ENCODE measurements at places on chromosomes 12 and 14. TPM values are rescaled to one million over a fixed set of nuclear protein-coding genes. Genes with fewer than 3 reads are reported as not detected.
A peak's percentile ranks its signal among the peaks of the same experiment; 100 is the strongest.

KRT73 gene
- total RNA-seq = 0.52 TPM

FGF6 gene
- total RNA-seq = not detected

SLC24A4 gene
- 1.6 TPM for total RNA-seq

LBHD2 gene
- total RNA-seq = not detected

RPL10L gene
- not detected for total RNA-seq

DNA sequence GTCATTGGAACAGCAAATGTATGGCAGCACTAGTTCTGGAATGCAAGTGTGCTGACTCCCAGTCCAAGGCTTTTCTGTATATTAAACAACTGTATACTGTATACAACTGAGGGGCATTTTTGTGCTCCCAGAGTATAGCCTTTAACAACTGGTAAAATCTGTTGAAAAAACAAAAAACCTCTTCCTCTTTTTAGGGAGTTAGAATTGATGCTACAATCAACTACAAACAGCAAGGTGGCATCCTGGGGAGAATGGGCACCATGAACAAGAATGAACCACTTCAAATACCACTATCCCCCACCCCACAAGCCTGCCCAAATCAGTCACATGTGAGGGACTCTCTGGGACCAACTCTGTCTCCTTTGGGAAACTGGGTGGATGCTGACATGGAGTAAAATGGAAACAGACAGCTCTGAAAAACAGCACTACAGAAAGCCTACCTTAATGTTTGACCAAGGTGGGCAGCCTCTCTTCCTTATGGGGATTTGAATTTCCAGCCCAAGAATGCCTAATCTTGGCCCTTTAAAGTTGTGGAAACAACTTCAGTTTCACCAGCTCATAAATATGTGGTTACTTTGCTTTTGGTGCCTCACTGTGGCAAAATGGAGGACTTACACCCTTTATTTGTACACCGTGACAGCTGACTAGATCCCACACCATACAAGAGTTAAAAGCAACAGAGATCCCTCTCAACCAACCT lies 7.5 kb downstream of the VTI1B start:
- DNase-seq = no peak

DNA sequence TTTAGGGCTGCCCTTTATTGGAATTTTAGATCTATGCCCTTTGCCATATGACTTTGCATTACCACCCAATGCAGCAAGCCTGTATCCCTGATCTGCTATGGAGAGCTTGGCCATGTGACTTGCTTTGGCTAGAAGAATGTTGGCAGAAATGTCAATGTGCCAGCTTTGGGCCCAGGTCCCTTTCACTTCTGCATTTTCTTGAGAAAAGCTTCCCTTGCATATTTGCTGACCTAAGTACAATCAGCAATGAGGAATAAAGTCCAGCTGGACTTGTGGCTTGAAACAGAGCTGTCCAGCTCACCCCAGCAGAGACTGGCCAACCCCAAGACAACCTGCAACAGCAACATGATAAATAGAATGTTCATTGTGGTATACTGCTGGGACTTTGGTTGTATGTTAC lies 135.9 kb downstream of the PAH start:
- DNase-seq = no peak

- no peak for DNase-seq
These were observed 329.5 kb downstream of the RPL10L start for GRCh38 chr14:46322076-46322475.

DNA sequence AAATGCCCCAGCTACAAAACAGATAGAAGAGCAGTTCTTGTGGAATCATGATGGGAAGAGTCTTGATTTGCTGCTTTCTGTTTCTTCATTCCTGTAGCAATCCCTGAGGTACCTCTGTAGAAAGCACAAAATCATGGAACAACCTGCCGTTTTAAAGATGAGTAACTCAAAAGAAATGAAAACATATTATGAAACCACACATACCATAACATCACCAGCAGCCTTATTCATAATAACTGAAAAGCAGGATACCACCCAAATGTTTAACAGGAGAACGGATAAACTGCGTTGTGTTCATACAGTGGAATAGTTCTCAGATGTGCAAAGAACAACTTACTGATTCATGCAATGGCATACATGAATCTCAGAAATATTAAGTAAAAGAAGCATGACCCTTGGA lies 188.1 kb downstream of the RGS6 start:
- no peak for DNase-seq

GRCh38 chr14:65156568-65157366 lies 54.5 kb upstream of the MAX start:
- peak; percentile 72 for DNase-seq

DNA sequence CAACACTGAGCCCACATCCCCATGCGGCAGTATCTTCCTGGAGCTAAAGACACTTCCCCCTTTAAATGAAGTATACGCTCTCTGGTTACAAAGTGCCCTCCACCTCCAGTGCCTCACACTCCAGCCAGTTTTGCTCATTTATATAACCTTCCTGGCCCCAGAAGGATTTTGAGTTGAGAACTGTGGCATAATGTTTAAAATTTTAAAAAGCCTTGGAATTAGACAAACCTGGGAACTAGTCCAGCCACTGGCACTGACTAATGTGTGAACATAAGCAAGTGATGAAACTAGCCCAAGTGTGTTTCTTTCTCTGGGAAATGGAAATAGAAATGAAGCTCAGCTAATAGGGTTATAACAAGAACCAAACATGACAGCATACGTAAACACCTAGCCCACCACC lies 723.7 kb upstream of the USP15 start:
- no peak for DNase-seq

GRCh38 chr14:30108975-30109700 lies 181.5 kb upstream of the PRKD1 start:
- DNase-seq = no peak

GRCh38 chr14:51019089-51019488 lies 74.8 kb upstream of the PYGL start:
- DNase-seq = no peak

DNA sequence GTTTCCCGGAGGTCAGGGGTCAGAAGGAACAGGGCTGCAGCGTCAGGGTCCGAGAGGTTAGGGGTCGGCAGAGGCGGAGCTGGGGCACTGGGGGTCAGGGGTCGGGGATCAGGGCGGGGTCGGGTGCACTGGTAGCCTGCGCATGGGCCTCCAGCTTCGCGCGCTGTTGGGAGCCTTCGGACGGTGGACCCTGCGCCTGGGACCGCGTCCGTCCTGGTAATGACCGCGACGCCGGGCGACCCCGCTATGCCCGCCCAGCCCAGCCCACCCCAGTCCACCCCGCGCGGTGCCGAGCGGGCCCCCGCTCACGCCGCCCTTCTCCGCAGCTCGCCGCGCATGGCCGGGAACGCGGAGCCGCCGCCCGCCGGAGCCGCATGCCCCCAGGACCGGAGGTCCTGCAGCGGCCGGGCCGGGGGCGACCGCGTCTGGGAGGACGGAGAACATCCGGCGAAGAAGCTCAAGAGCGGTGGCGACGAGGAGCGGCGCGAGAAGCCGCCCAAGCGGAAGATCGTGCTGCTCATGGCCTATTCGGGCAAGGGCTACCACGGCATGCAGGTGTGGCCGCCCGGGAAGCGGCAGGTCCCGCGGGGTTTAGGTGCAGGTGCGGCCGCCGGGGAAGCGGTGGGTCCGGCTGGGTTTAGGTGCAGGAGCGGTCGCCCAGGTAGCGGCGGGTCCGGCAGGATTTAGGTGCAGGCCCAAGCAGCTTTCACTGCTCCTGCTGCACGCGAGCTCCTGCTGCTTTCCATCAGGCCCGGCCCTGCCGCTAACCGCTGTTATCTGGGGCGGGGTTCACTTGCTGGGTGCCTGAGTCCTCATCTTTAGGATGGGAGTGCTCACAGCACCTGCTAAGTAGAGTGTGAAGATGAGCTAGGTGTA lies 743 bp downstream of the PUS1 start:
- no peak for DNase-seq

- DNase-seq = no peak
These were observed 270.8 kb upstream of the RGS6 start for GRCh38 chr14:71661441-71661840.

- DNase-seq = no peak
These were observed 282.9 kb upstream of the FLRT2 start for GRCh38 chr14:85247071-85247470.

- DNase-seq = no peak
These were observed 141.5 kb downstream of the KIF21A start for GRCh38 chr12:39301422-39301821.

DNA sequence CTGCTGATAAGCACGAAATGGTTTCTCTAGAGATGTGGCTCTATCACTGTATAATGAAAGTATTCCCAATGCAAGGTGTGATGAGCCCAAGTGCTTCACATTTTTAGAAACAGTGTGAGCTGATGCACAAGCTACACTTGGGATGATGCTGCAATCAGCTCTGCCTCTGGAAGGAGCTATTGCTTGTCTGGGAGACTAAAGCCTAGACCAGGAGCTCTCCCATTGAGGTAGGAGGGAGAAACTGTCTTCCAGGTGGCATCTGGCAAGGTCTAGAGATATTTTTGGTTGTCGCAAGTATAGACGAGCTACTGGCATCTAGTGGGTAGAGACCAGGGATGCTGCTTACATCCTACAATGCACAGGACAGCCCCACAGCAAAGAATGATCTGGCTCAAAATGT lies 42.0 kb downstream of the HECTD4 start:
- no peak for DNase-seq

DNA sequence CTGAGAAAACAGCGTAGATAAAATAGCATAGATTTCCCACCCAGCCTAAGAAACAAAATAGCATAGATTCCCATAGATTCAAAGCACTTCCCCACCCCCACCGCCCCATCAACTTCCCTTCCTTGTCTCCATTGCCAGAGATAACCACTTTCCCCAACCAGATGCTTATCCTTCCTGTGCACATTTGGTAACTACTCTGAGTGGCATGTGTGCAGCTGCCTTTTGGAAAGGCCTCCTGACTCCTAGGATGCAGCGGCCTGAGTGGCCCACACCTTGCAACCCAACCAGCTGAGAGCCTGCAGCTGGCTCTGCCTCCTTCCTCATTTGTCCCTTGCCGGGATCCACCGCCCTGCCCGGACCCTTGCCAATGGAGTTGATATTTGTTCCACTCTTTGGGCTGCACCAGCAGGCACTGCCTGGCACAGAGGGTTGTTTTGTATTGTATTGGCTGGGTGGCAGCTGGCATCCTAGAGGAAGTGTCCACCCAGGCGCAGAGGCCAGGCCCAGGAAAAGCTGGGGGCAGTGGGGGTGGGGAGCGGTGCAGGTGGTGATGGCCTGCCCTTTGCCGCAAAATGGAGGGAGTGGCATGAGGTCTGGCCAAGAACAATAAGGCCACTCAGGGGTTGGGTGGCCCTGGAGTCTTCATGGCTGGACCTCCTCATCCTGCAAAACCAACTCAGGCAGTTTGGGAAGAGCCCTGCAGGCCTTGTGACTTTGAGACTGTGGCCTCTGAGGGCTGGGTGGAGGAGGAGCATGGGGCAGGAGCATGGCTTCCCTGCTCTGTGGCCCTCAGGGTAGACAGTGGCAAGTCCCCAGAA lies 4.9 kb downstream of the SLC48A1 start:
- peak; percentile 63 for DNase-seq

All from upper lobe of right lung (tissue), 1 donor.